Ureter (tissue), 1 donor: ENCODE measurements at places on chromosomes 11 and 22. TPM values are rescaled to one million over a fixed set of nuclear protein-coding genes. Genes with fewer than 3 reads are reported as not detected.

- DNase-seq = no peak
Observed at GRCh38 chr22:43848366-43849171, 13.7 kb downstream of the SULT4A1 start.

- DNase-seq = no peak
Observed at GRCh38 chr11:100635194-100635593, 51.9 kb upstream of the ARHGAP42 start.

GRCh38 chr11:96050435-96051182 lies 126.7 kb upstream of the MTMR2 start:
- no peak for DNase-seq

GRCh38 chr11:62709247-62710000 lies 1.9 kb downstream of the GNG3 start:
- DNase-seq = peak; percentile 99

- no peak for DNase-seq
Observed at GRCh38 chr22:27241430-27242321, 559.9 kb downstream of the MN1 start.

GRCh38 chr11:77814848-77815247 lies 5.7 kb downstream of the RSF1 start:
- DNase-seq = no peak

DNA sequence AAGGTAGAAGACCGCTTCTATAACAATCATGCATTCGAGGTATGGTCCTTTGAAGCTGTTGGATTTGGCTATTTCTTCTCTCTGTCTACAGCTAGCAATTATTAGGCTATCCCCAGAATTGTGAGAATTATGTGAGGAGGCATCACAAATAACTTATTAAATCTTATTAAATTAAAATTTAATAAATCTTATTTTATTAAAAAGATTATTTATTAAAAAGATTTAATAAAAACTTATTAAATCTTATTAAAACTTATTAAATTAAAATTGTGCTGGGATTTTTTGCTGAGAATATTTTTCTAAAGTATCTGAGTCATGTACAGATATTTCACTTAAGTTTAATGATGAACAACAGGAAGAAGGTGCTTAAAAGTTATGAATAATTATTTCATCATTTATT lies 7.7 kb downstream of the SPA17 start:
- no peak for DNase-seq

- peak; percentile 63 for DNase-seq
Observed at GRCh38 chr11:19711911-19712280, 741 bp upstream of the NAV2 start.

DNA sequence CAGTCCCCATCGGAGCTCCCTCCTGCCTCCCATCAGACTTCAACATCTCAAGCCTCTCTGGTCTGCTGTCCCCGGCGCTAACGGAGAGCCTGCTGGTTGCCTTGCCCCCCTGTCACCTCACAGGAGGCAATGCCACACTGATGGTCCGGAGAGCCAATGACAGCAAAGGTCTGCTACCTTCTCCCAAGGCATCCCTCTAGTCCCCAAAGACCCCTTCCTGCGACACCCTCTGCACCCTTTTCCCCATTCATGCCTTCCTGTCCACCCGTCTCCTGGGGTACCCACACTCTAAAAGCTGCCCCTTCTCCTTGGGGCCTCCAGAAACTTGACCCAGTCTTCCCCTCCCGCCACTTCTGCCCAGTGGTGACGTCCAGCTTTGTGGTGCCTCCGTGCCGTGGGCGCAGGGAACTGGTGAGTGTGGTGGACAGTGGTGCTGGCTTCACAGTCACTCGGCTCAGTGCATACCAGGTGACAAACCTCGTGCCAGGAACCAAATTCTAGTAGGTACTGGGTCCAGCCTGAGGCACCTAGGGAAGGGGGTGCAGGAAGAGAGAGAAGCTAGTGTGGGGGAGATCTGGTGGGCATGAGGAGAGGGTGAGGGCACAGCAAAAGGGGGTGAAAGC lies 860 bp downstream of the UPK2 start:
- DNase-seq = no peak

Gene DLG2
- 19.5 TPM for total RNA-seq

Gene MMP11
- total RNA-seq = 1.5 TPM

Gene FAT3
- 16.1 TPM for total RNA-seq

Gene NXPE1
- total RNA-seq = not detected

Gene FAM181B
- total RNA-seq = 10.4 TPM

Gene SMTNL1
- not detected for total RNA-seq

Gene IL18
- total RNA-seq = 20.0 TPM

Gene ANKK1
- 1.4 TPM for total RNA-seq

Gene TBX1
- 13.0 TPM for total RNA-seq
